ENCODE measurements at places on chromosomes 4 and X.

- no peak for DNase-seq
Observed at GRCh38 chr4:68885545-68885944, 66.1 kb downstream of the UGT2A3 start.

DNA sequence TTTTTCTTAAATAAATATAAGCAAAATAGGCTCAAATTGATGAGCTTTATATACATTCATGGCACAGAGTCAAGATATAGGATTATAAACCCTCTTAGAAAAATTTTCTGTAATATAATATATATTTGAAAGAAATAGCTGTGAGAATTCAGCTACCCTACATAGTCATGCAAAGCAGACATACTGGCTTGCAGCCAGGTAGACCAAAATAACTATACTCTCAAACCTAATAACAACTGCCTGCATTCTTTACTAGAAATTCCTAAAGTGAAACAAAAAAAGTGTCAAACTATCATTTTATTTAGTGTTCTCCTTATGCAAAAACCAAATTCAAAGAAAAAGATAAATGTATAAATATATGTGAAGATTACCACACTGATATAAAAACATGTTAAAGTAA lies 1390.2 kb downstream of the C4orf33 start:
- no peak for DNase-seq

- DNase-seq: no peak
Observed at GRCh38 chr4:20625426-20625825, 74.8 kb upstream of the PACRGL start.

DNA sequence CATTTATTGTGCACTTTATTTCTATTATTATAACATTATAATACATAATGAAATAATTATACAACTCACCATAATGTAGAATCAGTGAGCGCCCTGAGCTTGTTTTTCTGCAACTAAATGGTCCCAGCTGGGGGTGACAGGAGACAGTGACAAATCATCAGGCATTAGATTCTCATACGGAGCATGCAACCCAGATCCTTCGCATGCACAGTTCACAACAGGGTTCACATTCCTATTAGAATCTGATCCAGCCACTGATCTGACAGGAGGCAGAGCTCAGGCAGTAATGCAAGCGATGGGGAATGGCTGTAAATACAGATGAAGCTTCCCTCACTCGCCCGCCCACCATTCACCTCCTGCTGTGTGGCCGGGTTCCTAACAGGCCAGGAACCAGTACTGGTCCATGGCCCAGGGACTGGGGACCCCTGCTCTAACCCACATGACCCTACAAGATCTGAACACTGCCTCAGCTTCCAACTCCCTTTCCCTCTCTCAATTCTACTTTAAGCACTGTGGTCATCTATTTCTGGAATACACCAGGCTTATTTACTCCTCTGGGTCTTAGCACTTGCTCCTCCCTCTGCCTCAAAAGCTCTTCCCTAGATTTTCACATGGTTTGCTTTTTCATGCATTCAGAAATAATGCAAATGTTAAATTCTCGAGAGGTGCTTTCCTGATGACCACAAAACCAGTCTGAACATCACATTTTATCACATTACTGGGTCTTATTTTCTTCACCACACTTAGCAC lies 166.8 kb upstream of the HCCS start:
- DNase-seq: no peak

DNA sequence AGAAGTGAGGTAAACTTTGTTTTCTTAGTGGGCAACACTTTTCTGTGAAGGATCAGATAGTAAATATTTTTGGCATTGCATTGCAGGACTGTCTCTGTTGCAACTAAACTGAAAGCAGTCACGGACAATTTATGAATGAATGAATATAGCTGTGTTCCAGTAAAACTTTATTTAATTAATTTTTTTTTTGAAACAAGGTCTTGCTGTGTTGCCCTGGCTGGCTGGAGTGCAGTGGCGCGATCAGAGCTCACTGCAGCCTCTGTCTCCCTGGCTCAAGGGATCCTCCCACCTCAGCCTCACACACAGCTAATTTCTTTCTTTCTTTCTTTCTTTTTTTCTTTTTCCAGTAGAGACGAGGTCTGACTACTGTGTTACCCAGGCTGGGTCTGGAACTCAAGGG lies 15.8 kb downstream of the RBM10 start:
- DNase-seq: no peak

- DNase-seq: no peak
Observed at GRCh38 chr4:168882650-168883233, 127.3 kb downstream of the CBR4 start.

GRCh38 chrX:18701621-18702361 lies 5.7 kb upstream of the PPEF1 start:
- no peak for DNase-seq

DNA sequence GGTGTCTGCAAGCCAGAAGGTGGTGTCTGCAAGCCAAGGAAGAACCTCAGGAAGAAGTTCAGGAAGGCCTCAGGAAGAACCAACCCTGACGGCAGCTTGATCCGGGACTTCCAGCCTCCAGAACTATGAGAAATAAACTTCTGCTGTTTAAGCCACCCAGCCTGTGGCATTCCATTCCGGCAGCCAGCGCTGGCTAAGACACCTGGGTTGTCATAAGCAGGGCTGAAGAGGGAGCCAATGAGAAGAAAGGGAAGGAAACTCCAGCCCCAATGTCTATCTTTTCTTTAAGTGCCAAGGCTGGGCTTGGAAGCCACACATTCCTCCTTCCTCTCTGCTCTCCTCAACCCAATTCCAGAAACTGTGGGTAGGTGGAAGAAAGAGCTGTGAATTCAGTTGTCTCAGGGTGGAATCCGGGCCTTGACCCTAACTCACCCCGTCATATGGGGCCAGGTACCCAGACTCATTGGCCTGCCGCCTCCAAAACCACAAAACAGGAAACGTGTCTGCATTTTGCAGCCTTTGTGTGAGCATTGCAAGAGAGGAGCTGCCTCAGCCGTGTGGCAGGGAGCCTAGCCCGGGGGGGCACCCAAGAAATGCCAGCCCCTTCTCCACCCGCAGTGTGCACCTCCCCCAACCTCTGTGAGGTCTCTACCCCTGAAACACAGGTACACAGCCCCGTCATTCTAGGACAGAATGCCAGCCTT lies 26.8 kb downstream of the CRMP1 start:
- DNase-seq: no peak

GRCh38 chrX:133668225-133668931 lies 253.1 kb upstream of the GPC4 start:
- DNase-seq: no peak

GRCh38 chr4:53695540-53696463 lies 104.5 kb upstream of the LNX1 start:
- no peak for DNase-seq

Measured in T1000 (cell line).